ENCODE measurements at places on chromosomes 5 and 9. TPM values are rescaled to one million over a fixed set of nuclear protein-coding genes. Genes with fewer than 3 reads are reported as not detected.

BHMT2 gene
- not detected for total RNA-seq

SPINK6 gene
- total RNA-seq = 28.1 TPM

FGF10 gene
- total RNA-seq = not detected

TPPP gene
- 0.94 TPM for total RNA-seq

IFNA13 gene
- total RNA-seq = not detected

HRCT1 gene
- 0.68 TPM for total RNA-seq

IL31RA gene
- total RNA-seq = 5.4 TPM

NEURL1B gene
- 0.86 TPM for total RNA-seq

GAPVD1 gene
- total RNA-seq = 30.8 TPM

FAM78A gene
- total RNA-seq = 0.49 TPM

MZB1 gene
- not detected for total RNA-seq

PDCD1LG2 gene
- total RNA-seq = 10.8 TPM

SERF1A gene
- total RNA-seq = 12.3 TPM

FST gene
- total RNA-seq = 230 TPM

KIF4B gene
- total RNA-seq = not detected

OR1Q1 gene
- not detected for total RNA-seq

IL4 gene
- total RNA-seq = not detected
